Bronchial epithelial cell (primary cell): ENCODE measurements at places on chromosomes 12 and 14. TPM values are rescaled to one million over a fixed set of nuclear protein-coding genes. Genes with fewer than 3 reads are reported as not detected.
A peak's percentile ranks its signal among the peaks of the same experiment; 100 is the strongest.

The IFI27 gene
- 15.2 and 20.5 TPM in 2 replicates for total RNA-seq

- DNase-seq: no peak
Observed at GRCh38 chr12:67966560-67966959, 22.7 kb upstream of the IFNG-AS1 start.

GRCh38 chr14:95699412-95699811 lies 13.2 kb downstream of the TCL1B start:
- no peak for DNase-seq

The AKAP3 gene
- total RNA-seq: 0.53 and 2.0 TPM in 2 replicates

DNA sequence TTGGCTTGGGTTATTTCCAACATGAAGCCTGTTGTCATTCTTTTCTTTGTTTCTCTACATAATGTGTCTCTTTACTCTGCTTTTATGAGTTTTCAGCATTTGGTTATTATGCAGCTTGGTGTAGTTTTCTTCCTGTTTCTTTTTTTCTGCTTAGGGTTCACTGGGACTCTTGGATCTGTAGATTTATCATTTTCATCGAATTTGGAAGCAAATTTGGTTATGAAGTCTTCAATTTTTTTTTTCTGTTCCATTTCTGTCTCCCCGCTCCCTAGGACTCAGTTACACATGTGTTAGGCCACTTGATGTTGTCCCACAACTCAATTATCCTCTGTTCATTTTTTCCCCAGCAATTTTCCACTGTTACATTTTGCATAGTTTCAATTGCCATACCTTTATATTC lies 13.8 kb upstream of the BEGAIN start:
- DNase-seq: no peak

DNA sequence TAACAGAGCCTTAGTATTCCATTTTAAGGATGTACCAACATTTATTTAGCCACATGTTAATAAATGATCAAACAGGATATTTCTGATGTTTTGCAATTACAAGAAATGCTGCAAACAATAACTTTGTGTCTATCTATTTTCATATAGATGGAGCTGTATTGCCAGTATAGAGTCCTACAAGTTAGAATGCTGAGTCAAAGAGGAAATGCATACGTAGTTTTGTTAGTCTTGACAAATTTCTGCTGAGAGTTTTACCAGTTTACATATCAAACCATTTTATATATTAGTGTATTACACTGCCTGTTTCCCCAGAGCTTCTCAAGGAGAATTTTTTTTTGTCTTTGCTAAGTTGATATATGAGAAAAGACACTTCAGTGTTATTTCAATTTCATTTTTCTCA lies 541.7 kb downstream of the SLC16A7 start:
- DNase-seq: peak; percentile 22

DNA sequence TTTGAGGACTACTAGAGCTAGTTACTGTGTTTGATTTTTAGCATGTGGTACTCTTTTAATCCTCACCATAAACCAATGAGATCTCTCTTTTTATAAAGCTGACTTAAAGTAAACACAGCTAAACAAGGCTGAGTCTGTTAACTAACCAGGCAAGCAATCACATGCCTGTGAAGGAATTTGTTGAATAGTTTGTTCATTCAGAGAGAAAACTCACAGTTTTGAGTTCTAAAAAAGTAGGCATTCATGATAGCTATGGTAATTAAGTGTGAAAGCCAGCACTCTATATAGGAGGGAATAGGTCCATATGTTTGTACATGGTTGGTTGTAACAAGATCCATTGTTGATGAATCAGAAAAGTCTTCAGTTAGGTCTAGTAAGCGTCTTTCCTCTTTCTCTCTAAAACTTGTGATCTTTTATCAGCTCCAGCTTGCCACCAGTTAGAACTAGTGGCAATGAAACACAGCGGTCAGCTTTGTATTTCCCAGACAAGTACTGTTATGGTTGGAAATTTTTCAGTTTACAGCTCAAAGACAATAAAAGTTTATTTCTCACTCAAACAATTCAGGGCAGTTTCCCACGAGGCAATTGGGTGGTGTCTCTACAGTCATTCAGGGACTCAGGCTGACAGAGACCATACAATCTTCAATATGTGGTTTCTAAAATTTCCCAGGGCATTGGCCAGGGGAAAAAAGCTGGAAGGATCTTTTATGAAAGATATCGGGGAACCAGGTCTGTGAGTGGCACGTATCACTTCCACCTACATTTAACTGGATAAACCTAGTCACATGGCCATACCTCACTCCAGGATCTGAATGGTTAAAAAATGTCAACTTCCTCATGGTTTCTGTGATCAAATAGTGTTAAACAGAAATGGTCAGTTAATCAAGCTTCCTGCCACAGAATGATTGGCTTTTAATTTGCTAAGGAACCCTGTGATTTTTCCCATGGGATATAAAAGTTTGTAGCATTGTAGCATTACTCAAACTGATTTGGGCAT lies 203.1 kb downstream of the KIF21A start:
- DNase-seq: peak; percentile 81
